ENCODE measurements at places on chromosomes 5 and 9.

DNA sequence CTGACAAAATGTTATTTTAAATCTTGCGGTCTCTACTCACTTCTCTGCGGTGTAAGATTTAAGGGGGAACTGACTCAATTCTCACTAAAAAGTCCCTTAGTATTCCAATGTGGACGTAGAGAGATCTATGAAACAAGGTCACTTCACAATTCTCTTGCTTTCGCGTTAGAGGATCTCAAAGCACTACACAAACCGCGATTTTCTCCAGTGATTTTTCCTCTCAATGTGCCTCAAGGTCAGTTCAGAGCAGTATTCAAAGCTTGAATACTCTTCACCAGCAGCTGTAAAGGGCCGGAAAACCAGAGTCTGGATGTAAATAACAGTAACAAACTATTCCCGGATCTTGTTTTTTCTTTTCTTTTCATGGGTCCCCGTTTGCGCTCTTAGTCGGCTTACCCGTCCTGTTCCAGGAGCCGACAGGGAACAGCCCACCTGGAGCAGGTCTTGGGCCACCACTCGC lies 128.2 kb downstream of the TMEM161B start:
- DNase-seq = no peak

DNA sequence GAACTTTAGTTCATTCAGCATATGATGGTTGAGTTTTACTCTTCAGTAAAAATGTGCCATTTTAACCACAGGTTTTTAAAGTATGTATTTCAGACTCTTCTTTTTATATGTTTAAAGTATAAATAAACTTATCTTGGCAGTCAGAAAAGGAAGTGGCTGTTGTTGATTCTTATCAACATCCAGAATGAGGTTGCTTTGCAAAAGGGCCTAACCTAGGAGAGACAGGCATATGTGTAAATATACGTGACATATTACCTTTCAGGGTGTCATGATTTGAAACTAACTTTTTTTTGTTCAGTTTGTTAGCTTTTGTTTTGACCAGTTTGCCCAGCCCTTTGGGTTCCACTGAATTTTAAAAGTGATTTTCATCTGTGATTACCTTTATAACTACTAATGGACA lies 7.4 kb downstream of the SMARCA2 start:
- no peak for DNase-seq

GRCh38 chr5:100790170-100790665 lies 112.9 kb downstream of the ST8SIA4 start:
- no peak for DNase-seq

GRCh38 chr9:97615439-97616072 lies 17.6 kb downstream of the TSTD2 start:
- DNase-seq = peak; percentile 55

GRCh38 chr9:137555179-137555578 lies 3.5 kb downstream of the MRPL41 start:
- no peak for DNase-seq

DNA sequence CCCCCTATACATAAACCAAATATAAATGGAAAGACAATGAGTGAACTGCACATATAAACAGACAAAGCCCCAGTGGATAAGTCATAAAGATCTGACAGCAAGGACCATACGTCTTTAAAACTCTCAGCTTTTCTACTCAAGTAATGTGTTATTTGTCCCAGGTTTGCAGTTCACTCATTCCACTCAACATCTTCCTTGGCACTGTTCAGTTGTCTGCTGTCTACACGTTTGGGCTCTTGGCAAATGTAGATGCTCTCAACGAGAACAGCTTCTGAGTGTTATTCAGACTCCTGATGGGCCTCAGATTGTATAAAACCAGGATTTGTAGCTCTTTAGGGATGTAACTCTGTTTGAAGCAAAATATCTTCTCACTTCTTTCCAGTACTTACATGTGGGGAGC lies 198.2 kb upstream of the SEMA6A start:
- DNase-seq = no peak

DNA sequence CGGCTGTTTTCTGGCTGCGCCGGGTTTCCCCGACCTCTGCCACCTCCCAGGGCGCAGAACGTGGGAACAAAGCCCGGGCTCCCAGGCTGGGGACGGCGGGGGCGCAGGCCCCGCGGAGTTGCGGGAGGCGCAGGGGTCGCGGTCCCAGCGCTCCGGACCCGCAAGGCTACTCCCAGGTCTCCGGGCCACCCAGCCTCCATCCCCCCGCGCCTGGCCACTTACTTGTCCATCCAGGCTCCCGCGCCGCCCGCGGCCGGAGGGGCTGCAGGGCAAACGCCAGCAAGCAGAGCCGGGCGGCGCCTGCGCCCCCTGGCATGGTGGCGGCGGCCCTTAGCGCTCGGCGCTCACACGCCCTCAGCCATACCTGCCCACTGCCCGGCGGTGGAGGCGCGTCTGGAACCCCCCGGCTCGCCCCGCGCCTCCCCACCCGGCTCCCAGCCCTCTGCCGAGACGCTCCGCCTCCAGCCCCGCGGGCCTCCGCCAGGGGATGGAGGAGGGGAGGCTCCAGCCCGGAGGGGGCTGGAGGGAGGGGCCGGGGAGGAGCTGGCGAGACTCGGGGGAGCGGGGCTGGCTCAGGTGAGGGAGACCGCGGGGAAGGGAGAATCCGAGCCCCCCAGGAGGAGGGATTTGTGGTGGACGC lies at the start of gene ADAM19:
ADAM19 (minus strand) TSS at position 395 of the 640 bp plus-strand sequence; CDS start at position 316, 79 bp downstream.
- DNase-seq = peak; percentile 67

DNA sequence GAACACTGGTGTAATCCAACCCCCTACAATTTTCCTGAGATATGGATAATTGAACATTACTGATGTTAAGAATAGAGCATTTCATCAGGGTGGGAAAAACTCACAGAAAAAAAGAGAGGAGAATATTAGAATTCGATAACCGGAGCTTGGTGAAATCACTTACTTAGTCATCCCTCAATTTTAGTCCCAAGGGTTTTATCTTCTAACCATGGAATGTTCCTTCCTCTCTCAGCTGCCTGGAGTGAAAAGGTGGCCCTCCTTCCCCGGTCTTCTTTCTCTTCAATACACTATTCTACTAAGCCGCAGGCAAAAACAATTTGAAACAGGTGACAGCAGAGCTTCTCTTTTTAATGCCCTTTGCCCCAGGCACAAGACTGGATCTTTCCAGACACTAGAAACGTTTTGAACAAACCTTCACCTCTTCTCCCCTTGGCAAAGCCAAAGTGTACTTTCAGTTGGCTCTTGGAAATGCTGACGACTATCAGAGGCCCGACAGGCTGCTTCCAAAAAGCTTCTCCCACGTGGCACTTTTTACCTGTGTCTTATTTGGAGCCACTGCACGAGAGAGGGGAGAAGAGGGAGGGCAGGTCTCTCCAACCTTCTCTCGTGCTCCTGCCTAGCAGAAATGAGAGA lies 543.9 kb downstream of the TLE1 start:
- DNase-seq = no peak

GRCh38 chr5:125011947-125012346 lies 265.5 kb upstream of the ZNF608 start:
- no peak for DNase-seq

DNA sequence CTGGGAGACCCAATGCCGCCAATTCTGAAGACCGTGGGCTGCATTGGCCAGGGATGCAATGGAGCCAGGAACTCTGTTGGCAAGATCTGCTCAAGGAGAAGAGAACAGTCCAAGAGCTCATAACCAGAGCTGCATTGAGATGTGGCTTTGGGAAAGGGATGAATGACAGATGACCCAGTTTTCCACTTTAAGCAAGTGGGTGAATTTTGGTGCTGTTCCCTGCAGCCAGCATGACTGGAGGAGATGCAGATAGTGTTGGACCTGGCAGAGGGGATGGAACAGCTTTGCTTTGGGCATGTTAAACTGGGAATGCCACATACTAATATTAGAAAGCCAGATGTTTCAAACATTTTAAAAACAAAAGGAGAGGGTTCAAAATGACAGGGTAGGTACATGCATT lies 143.1 kb downstream of the FSTL4 start:
- no peak for DNase-seq

GRCh38 chr5:91359962-91360609 lies 23.0 kb downstream of the ARRDC3 start:
- no peak for DNase-seq

DNA sequence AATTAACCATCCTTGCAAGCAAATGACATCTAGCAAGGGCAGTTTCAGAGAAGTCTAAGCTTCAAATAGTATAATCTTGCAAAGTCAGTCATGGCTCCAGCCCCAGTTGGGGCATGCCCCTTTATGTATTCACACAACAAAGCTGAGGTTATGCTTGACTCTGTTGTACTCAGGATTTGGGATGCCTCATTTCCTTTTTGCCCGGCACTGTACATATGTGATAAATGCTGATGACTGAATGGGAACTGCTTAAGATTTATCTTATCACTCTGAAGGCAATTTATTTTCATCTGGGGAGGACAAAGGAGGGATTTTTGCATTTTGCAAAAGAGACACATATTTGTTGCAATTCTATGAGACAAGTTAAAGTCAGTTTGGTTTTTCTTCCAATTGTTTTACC lies 219.2 kb downstream of the TRPM3 start:
- no peak for DNase-seq

- DNase-seq = no peak
These were observed 5.5 kb upstream of the PPP1R26 start for GRCh38 chr9:135473972-135474543.

DNA sequence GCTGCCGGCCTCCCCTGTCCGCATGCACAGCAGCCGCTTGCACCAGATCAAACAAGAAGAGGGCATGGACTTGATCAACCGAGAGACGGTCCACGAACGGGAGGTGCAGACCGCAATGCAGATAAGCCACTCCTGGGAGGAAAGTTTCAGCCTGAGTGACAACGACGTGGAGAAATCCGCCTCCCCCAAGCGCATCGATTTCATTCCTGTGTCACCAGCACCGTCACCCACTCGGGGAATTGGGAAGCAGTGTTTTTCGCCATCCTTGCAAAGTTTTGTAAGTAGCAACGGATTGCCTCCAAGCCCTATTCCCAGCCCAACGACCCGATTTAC lies 75.3 kb downstream of the PIP5K1B start:
- no peak for DNase-seq

DNA sequence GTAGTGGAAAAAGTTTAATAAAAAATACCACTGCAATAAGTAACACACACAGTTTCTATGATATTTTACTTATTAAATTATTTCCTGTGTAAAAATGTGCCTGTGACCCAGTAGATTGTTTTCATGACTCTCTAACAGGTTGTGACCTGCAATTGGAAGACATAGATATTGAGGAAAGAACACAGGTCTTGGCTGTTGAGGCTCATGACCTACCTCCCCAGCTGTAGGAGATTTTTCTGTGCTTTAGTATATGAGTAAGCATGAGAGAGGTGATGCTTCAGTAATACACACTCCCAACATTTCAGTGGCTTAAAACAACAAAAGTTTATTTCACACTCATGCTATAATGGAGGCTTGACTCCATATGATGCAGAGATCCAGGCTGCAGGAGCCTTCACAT lies 47.3 kb upstream of the TNC start:
- DNase-seq = no peak

DNA sequence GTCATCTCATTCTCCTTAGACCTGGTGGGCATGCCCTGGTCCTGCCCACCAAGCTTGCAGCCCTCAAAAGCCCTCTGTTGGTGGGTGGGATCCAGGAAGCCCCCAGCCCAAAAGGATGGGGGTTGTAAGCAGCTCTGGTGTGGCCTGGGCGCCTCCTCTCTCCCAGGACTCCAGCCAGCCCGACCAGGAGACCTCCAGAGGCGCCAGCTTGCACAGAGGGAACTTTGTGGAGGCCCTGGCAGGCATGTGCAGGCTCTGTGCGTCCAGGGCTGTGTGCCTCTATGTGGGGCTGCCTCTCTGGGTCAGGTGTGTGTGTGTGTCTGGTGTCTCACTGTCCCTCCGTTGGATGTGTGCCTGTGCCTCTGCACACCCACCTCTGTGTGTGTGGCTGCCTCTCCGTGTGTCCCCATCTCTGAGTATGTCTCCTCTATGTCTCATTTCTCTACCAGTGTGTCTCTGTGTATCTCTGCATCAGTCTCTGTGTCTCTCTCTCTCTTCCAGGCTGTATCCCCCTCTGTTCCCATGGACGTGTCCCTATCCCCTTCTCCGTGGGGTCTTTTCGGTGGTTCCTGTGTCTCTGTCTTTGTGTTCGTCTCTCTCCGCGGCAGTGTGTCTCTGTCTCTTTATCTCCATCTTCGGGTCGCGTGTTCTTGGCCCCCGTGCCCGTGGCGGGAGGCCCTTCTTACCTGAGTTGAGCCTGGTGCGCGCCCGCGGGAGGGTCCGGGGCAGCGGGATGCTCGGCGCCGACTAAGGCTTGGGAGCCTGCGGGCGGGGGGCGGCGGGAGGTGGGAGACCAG lies 501 bp downstream of the ENHO start:
- DNase-seq = no peak

- no peak for DNase-seq
These were observed 150.4 kb downstream of the GABRB2 start for GRCh38 chr5:161396171-161396570.

DNA sequence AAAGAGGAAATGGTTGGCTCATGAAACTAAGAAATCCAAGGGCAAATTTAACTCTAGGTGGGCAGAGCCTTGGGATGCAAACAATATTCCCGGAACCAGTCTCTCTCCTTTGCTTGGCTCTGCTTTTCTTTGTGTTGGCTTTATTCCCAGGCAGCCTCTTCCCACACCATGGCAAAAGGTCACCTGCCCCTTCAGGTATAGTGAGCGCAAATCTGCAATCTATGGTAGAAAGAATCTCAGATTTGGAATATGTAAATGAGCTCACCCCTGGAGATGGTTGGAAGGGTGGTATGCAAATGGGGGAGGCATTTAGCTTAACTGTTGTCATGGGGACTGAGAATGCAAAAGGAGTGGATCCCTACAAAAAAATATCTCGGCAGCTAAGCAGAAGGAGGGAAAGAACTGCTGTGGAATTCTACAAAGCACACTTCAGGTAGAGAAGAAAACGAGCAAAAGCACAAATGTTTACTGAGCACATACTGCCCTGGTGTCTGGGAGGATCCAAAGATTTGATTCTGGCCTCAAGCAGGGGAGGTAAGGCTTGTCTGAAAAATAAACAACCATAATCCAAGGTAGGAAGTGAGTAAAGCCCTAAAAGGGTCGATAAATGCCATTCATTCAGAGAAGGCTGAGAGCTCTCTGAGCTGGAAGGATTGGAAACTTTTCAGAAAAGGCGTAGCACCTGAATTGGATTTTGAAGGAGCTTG lies 139.7 kb downstream of the TLE1 start:
- DNase-seq = no peak

GRCh38 chr9:120693700-120694008 lies 20.6 kb downstream of the MEGF9 start:
- no peak for DNase-seq

DNA sequence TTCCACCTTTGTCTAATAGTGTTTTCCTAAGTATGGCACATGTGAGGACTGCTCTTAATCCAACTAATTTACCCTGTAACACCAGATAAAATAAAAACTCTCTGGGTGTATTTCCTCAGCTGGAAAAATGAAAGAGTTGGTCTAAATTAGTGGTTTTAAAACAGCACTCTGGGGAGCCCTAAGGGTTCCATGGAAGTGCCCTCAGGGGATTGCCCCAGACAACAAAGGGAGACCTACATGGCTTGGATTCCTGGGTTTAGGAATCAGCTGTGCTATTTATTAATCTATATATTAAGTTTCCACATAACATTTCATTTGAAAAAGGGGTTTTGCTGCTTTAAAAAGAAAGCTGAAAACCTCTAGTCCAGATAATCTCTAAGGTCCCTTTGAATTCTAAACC lies 20.2 kb downstream of the ADAMTS6 start:
- DNase-seq = no peak

All from K562 (cell line).